ENCODE measurements at places on chromosomes 4 and X.

DNA sequence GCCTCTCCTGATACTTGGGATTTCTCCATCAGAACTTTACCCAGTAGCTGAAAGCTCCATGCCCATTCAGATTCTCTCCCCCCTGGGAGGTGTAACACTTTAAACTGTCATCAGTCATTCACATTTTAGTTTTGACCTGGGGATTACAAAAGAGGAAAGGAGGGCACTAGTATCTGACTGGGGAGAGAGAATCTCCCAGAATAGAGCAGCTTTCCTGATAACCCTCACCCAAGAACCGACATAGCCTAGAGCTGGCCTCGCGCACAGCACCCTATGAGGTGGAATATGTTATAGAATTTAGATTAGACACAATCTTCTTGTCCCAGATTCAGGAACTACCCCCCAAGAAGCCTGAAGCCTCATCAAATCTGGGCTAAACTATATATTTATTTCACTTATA, 950.2 kb upstream of the TENM3 start:
- no peak for DNase-seq

DNA sequence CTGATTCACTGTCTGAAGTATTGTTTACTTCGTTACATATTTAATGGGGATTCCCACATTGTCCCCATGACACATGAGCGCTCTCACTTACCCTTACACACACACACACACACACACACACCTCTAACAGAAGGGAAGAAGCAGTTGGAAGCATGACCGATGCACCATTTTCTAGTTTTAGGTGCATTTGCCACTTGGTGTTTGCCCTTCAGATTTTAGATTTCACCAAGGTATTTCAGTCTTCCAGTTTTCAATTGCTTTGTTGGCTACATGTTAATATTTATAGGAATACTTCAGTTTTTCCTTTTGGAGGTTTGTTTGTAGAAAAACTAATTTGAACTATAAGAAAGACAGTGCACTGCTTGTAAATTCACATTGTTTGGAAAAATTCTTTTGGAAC, 3.1 kb downstream of the POU4F2 start:
- DNase-seq = no peak

- DNase-seq = no peak
Measured at GRCh38 chrX:12843668-12844279, 23.1 kb upstream of the TLR7 start.

DNA sequence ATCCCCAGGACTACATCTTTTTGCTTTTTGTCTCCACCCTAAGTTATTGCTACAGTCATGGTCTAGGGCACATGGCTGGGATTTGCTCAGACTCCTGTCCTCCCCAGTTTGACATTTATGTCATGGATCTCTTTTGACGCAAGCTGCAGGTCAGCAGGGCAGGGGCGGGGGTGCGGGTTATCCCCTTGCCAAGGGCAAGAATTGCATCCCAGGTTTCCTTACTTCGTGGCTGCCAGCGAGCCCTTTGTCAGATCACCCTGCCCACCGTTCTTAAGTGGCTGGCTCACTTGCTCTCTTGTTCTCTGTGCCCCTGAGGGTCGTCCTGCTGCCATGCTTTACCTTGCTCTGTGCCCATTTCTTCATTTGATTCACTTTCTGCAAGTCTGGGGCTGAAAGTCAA, 21.1 kb upstream of the UBA1 start:
- DNase-seq = no peak

DNA sequence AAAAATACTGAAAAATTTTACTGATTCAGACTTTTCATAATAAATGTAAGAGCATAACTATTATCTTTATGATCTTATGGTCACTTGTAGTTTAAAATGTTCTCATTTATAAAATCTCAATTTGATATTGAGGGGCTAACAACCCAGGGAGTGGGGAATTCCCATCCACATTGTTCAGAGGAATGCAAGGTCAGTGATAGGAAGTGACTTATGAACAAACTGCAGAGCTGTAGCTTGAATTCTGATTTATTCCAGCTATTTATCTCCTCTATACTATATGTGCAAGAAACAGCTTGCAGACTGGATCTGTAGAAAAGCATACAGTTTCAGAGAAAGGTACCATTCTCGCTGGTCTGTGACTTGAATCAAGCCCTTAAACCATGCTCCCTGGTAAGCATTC, 61.6 kb downstream of the SEC24D start:
- no peak for DNase-seq

DNA sequence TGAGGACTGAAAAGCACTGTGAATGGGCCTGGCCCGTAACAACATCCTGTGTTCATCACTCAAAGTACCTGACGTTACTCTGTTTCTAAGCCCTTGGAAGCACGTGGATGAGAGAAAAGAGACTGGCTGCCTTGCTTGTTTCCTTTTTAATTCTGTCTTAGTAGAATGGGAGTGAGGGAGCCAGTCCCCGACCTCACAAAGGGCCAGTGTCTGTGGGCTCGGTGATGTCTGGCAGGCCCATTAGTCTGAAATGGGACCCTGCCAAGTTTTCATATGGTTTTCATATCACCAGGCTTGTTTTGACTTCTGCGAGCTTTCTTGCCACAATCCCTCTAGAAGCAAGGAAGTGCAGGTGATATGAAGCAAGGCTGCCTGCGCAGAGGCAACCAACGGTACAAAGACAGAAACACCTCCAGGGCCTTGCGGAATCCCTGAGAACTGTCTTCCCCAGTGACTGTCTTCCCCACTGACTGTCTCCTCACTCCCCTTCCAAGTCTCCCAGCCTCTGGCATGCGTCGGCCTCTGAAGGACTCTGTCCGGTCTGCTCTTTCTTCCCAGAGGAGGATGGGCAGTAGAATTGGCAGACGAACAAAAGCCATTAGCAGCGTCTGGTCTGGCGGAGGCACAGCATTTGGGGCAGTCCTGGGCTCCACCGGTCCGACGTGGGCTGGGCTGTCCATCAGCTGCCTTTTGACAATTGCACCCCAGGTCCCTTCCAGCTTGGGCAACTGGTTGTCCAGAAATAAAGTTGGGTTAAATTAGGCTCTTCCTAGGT, 20.2 kb upstream of the RASL11B start:
- peak; percentile 66 for DNase-seq

GRCh38 chr4:86977621-86978184, 42.9 kb downstream of the AFF1 start:
- no peak for DNase-seq

DNA sequence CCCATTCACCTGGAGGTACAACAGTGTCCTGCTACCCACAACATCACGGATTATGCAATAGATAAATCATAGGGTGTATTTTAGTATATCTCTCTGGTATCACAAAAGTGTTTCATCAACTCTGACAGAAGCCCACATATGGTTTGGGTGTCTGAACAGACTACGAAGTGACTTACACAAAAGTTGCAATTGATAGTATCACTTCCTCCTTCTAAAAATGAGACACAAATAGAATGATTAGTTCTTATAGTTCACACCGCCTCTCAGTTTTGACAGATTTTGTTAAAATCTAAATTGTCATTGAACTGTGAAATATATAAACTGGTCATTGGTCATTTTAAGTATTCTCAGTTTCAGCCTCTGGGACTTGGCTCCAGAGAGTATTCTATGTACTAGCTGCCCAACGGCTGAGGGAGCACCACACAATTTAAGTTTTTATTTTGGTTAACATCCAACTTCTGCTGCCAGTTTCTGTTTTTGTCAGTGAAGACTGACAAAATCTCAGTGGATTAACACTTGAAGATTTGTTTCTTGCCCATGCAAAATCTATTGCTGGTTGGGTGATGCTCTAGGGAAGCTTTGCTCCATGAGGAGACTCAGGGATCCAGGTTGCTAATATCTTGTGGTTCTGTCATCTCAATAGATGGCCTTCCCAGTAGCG, 113.8 kb upstream of the PUDP start:
- DNase-seq = no peak

GRCh38 chr4:94354474-94354896, 11.8 kb upstream of the HPGDS start:
- no peak for DNase-seq

DNA sequence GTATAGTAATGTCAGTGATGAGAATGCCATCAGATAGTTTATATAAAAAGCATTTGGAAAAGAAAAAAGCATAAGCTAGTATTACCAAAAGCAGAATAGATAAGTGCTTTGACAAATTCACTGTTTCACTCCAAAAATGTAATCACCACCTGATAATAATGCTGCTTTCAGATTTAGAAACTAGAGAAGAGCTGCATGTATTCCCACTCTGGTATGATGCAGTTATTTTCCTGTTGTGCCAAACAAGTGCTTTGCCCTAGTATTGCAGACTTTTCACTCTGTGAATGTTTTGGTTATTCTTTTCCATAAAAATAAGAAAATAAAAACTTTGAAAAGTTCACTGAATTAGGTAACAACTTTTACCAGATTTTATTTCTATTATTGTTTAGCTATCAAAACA, 267.7 kb upstream of the TET2 start:
- DNase-seq = no peak

- no peak for DNase-seq
Measured at GRCh38 chr4:69860521-69861298, 765 bp upstream of the SULT1E1 start.

- no peak for DNase-seq
Measured at GRCh38 chr4:8916906-8917305, 45.3 kb upstream of the HMX1 start.

DNA sequence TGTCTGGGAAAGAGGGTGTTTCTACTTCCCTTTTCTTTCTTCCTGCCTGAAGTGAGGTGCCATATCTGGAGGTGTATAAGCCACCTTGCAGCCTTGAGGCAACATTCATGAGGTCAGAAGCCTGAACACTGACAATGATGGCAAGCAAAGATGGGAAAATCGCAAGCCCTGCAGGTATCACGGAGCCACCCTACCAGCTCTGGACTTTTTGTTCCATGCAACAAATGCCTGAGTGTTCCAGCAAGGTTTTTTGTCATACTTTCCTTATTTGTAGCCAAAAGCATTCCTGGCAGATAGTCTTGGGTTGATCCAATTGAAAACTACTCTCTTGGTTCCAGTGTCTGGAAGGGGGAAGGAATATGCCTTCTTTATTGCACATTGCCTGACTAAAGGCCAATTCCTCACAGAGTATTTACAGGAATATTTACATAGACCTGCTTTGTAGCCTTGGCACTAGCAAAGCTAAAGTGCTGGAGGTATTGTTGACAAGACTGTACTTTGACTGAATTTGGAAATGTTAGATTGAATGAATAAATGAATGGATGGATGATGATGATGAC, 14.4 kb upstream of the SOD3 start:
- no peak for DNase-seq

DNA sequence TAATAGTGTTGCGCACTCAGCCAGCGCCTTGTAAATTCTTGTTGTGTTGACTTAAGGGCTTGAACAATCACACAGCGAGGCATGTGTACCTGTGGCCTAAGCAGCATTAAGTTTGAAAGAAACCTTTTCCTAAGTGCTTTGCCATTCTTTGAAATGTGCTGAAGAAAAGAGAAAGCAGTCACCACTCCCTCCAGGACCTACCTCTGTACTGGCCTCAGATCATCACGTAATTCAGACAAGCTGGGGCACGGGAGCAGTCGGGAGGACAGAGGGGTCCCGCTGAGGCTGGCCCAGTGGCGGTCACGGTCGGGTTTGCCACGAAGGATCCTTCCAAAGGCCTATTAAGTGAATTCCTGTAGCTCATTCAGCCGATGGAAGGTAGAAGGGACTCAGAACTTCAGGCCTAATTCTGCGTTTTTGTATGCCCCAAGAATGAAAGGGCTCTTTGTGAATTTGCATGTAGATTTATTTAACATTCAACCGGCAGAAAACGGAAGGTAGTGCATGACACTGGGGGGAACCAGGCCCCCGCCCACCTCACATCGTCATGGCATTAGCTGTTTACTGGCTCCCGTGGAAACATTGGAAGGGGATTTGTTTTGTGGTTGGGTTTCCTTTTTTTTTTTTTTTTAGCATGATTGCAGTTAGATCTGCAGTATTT, 106.3 kb downstream of the TRAPPC11 start:
- peak; percentile 81 for DNase-seq

DNA sequence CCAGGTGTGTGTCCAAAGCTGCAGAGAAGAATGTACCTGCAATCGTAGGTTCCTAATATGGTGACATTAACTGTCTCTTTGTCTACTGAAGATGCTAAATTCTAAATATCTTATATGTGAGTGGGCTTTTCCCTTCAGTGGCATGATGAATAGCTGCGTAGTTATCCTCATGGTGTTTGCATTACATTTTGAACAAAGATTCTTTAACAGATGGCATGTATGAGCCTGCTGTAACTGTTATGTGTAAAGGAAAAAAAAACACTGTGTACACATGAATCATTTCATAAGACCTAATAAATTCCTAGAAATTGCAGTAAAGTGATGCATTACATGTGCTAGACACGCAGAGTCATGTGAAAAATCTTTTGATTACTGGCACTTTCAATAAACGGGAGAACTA, 288.0 kb downstream of the SH2D1A start:
- no peak for DNase-seq

DNA sequence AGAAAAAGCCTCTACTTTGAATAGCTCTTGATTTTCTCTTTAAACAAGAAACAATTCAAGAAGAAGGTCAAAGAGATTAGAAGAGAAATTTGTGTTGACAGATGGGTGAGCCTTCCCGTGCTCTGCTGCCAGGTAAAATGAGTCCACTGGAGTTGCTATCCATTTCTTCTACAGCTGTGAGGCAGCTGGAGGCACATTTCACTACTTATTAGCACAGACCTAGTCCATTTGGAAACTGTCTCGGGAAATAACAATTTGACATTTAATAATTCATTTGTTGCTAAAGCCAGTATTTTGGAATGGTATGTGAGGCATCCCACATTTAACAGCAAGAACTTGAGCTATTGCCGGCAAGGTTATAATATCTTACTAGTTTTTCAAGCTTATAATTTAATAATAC, 396.8 kb upstream of the GRIA3 start:
- no peak for DNase-seq

DNA sequence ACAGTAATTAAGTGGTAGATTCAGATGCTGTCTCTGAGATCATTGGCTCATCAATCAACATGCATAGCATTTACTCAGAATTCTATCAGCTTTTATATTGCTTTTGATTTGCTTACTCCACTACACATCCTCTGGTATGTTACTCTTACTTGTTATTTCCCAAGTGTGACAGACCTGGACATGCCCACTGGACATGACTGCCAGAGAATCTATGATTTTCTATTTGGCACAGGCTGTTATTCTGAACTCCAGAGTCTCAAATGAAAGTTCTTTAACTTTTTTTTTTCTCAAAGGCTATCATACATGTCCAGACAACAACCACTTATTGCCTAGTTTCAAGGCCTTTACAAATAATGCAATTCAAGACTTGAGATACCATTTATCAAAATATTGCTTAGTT, 116.1 kb upstream of the ARHGAP24 start:
- DNase-seq = no peak

GRCh38 chr4:55637272-55637820, 1.2 kb upstream of the NMU start:
- no peak for DNase-seq

DNA sequence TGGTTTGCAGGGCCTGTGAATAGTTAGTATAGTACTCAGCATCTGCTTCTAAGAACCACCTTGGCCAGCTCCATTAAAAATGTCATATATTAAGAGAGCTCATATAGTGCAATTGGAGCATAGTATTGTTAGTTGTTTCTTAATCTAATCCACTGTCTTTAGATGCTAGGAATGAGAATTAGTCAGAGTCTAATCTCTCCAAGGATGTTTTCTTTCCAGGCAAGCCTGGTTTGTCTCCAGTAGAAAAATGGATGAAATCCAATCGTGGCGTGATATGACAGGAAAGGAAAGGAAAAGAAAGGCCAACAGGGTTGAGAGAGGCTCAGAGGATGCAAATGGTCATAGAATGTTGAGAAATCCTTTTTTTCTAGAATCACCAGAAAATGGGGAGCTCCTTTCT, 15.0 kb upstream of the TMEM164 start:
- no peak for DNase-seq

Data from retinal pigment epithelial cell (primary cell).